ENCODE measurements at places on chromosomes 5 and 9. TPM values are rescaled to one million over a fixed set of nuclear protein-coding genes. Genes with fewer than 3 reads are reported as not detected.
A peak's percentile ranks its signal among the peaks of the same experiment; 100 is the strongest.

Gene RLN2
- total RNA-seq: 1.1 TPM

Gene HAND1
- total RNA-seq: not detected

Gene WDR31
- 8.7 TPM for total RNA-seq

Gene SREK1
- total RNA-seq: 70.0 TPM

Gene UGT3A2
- total RNA-seq: 0.35 TPM

Gene SLC1A1
- 19.0 TPM for total RNA-seq

Gene NIPAL4
- total RNA-seq: not detected

Gene NEUROG1
- not detected for total RNA-seq

Gene ADAMTS13
- total RNA-seq: 3.1 TPM

GRCh38 chr9:5352637-5353248 lies 13.1 kb upstream of the RLN1 start:
- DNase-seq: no peak

DNA sequence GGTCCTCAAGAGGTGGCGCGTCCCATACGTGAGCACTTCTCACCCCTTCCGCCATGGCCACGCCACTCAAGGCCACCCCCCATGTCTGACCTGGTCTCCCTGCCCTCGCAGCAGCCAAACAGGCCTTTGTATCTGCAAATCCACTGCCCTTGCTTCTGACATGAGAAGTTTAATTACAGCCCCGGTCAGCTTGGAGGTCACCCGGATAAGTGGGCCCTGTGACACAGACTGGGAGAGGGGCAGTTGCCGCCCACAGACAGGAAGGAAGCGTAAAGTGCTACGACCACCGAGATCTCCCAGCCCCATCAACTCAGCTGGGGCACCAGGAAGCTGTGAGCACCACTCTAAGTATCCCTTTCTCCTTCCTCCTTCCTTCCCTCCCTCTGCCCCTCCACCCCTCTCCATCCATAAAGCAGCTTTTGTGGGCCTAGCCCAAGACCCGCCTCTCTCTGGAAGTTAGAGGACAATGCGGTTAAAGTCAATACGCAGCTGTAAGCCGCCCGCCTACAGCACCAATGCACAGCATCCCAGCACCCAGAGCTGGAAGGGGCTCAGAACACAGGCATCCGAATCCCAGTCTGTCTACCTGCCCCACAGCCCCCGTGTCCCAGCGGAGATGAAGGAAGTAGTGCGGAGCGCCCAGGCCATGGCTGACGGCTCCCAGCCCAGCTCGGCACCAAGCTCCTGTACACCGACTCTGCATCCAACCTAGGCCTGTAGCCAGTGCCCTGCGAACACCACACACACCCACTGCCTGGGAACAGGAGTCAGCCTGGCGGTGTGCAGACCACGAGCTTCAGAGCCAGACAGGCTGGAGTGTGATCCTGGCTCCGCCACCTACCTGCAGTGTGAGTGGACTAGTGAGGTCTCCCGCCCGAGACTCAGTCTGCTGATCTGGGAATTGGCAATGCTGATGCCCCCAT lies 44.8 kb upstream of the RNF130 start:
- DNase-seq: no peak

- no peak for DNase-seq
Measured at GRCh38 chr5:40288800-40289485, 390.8 kb upstream of the PTGER4 start.

DNA sequence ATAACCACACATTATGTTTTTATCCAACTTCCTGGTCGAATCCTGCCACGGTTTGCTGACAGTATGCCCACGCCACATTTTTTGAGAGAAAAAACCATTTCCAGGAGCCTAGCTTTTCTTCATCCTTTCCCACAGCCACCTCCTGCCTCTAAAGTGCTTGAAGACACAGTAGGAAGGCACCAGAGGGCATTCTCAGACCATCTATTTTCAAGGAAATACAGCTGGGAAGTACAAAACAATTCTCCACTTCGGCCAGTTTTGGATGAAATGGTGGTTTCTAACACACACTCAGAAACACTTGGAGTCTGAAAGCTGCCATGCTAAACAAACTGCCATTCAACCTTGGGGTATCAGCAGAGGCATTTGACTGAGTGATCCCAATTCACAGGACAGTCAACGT lies 86.3 kb upstream of the RPS23 start:
- DNase-seq: no peak

DNA sequence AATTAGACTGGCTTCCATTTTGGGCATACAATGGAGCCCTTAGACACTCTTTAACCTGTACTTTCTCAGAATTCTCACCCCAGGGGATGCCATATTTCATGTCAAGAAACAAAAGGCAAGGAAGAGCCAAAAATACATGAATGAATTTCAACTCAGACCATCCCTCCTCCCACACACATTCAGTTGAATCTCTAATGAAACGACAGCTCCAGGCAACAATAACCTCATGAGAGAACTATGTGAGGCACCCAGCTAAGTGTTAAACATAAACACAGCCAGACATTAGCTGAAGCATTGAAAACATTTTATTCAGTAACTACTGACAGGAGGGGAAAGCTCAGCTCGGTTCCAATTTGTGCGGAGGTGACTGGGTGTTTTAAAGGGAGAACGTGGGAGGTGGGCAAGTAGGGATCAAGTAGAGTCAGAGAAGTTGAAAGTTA lies 1359.1 kb upstream of the CDH9 start:
- no peak for DNase-seq

- DNase-seq: peak; percentile 62
Measured at GRCh38 chr9:121989010-121989409, 104.1 kb downstream of the TTLL11 start.

- no peak for DNase-seq
Measured at GRCh38 chr9:100406962-100407361, 20.0 kb upstream of the MSANTD3 start.

DNA sequence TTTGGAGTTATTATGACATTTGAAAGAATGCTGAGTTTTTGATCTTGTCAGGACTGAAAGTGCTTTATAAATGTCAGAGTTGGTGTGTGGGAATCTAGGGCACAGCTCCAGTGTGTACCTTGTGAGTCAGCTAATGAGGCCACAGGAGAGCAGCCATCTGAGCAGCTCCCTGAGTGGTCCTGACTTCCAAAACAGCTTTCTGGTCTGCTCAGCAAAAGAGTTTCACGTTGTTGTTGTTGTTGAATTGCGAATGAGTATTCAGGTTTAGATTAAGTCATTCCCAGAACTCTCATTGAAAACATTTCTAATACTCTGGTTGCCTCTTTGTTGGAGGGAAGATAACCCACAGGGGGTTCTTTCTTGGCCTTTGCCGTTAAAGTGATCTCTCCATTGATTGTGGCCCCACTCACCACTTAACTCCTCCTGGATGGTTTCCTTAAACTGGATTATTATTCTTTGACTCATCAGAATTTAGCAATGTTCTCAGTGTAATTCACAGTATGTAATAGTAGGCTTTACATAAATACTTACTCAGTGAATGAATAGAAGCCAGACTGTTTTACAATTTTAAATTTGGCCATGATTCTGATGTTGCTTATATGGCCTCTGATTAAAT lies 125.1 kb upstream of the SGCD start:
- peak; percentile 10 for DNase-seq

DNA sequence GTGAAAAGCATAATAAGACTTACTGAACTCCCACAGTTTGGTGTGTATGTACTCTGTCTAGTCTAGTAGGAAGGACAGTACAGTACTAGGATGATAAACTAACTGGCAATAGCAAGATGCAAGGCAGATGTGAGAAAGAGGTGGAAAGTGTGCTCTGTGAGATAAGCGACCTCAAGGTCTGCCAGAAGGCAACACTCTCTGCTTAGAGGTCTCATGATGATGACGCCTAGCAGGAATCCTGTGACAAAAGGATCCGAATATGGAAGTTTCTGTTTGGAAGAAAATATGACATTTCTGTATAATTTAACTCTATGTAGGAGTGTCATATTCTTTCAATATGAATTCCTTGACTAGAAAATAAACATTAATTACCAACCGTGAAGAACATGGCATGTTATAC lies 112.2 kb downstream of the PLPPR1 start:
- no peak for DNase-seq
